ENCODE measurements at places on chromosomes 3 and 15. TPM values are rescaled to one million over a fixed set of nuclear protein-coding genes. Genes with fewer than 3 reads are reported as not detected.
A peak's percentile ranks its signal among the peaks of the same experiment; 100 is the strongest.

RAF1 gene
- total RNA-seq, result 92.4 TPM

MAP6D1 gene
- 0.47 TPM for total RNA-seq

GRCh38 chr3:184595726-184596125, 34.1 kb downstream of the EPHB3 start:
- DNase-seq, result no peak
- H3K27me3 ChIP-seq, result peaks cover 9% of the 10 kb centered on the region
- H3K4me1 ChIP-seq, result no peaks in the 10 kb centered on the region

TPRG1 gene
- total RNA-seq, result 10.5 TPM

TCAIM gene
- 16.2 TPM for total RNA-seq

DNA sequence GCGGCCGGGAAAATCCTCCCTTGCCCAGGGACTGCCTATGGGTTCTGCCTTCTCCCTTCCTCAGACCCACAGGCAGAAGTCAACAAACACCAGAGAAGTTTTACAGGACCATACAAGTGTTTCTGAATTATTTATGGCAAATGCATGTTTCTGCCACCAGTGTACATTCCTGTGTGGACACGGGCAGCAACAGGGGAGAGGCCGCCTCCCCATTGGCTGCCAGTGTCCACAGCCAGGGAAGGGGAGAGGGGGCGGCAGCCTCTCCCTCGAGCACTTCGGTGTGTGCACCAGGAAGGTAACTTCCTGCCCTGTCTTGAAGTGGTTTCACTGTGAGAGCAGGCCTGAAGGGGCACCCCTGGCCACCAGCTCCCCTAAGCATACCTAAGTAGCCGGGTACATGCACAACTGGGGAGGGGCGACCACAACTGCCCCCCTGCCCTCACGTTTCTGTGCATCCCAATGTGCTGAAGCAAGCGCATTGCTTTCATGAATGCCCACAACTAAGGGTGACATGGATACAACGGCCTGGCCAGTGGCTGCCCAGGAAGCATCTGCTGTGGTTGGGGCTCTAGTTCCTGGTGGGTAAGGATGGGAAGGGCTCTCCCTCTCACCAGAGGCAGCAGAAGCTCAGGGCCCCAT, 14.8 kb upstream of the SHISA5 start:
- H3K4me3 ChIP-seq, result no peak overlapping the region
- H3K4me1 ChIP-seq, result peaks cover 57% of the 10 kb centered on the region
- H3K27me3 ChIP-seq, result no peaks in the 10 kb centered on the region
- H3K27ac ChIP-seq, result peak overlapping the region; percentile 66
- H3K36me3 ChIP-seq, result peaks cover 4% of the 10 kb centered on the region

PPP2R3A gene
- 0.07 TPM for total RNA-seq

ATP1B3 gene
- total RNA-seq, result 94.9 TPM

MYLK gene
- 0.50 TPM for total RNA-seq

- no peak for DNase-seq
- H3K27me3 ChIP-seq, result peaks cover 26% of the 10 kb centered on the region
- no peak overlapping the region for H3K27ac ChIP-seq
Measured at GRCh38 chr3:71303627-71304200, 279.8 kb downstream of the FOXP1 start.

- no peaks in the 10 kb centered on the region for H3K4me1 ChIP-seq
- no peak overlapping the region for H3K4me3 ChIP-seq
- no peaks in the 10 kb centered on the region for H3K27me3 ChIP-seq
Measured at GRCh38 chr3:106631373-106632108, 745.7 kb upstream of the CCDC54 start.

LXN gene
- 7.5 TPM for total RNA-seq

- H3K36me3 ChIP-seq, result no peaks in the 10 kb centered on the region
- H3K4me1 ChIP-seq, result no peaks in the 10 kb centered on the region
- no peak overlapping the region for H3K27ac ChIP-seq
Measured at GRCh38 chr3:73141525-73141924, 80.1 kb downstream of the EBLN2 start.

DNA sequence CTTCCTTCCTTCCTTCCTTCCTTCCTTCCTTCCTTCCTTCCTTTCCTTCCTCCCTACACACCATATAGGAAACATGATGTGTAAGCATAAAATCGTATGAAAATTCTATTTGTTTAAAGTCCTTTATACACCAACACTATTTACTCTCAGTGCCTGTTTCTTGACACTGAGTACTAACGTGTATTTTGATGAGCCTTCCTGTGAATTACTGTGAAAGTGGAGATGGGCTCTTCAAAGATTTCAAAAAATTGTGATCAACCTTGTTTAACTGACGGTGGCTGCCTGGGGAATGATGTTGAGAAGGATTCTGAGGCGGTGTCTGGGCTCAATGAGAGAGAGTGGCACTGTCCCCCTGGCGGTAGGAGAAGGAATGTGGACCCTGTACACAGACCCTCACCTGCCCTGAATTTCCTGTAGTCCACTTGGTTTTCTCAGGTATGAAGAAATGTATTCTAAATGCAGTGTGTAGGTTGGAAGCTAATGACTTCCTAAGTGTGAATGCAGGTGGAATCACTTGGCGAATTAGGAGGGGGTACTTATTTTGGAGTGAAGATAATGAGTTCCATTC, 237.9 kb downstream of the GAP43 start:
- peaks cover 55% of the 10 kb centered on the region for H3K27me3 ChIP-seq
- DNase-seq, result no peak
- H3K27ac ChIP-seq, result no peak overlapping the region
- H3K36me3 ChIP-seq, result no peaks in the 10 kb centered on the region
- no peaks in the 10 kb centered on the region for H3K4me1 ChIP-seq

DNA sequence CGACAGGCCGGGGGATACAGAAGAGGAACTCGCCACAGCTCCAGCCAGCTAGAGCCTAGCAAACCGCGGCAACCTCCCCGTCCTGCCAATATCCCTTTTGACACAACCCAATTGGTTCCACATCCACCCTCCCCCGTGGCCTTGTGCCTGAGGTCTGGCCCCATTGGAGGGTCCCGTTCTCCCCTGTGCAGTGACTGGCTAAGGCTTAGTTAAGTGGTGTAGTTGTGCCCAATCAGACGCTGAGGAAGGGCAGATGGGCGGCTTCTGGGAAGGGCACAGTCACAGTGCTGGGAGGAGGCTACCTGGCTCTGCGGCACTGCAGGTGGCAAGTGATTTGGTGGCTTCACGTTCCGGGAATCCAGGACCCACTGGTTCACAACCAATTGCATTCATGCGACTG, 78.6 kb downstream of the SNRK start:
- no peak overlapping the region for H3K4me3 ChIP-seq
- DNase-seq, result no peak
- H3K27me3 ChIP-seq, result no peaks in the 10 kb centered on the region
- no peak overlapping the region for H3K27ac ChIP-seq

- no peaks in the 10 kb centered on the region for H3K27me3 ChIP-seq
- peaks cover 8% of the 10 kb centered on the region for H3K36me3 ChIP-seq
- peak overlapping the region; percentile 73 for H3K4me3 ChIP-seq
- peaks cover 35% of the 10 kb centered on the region for H3K4me1 ChIP-seq
- peak; percentile 36 for DNase-seq
Measured at GRCh38 chr15:73990250-73991005, 1.7 kb downstream of the STOML1 start.

DNA sequence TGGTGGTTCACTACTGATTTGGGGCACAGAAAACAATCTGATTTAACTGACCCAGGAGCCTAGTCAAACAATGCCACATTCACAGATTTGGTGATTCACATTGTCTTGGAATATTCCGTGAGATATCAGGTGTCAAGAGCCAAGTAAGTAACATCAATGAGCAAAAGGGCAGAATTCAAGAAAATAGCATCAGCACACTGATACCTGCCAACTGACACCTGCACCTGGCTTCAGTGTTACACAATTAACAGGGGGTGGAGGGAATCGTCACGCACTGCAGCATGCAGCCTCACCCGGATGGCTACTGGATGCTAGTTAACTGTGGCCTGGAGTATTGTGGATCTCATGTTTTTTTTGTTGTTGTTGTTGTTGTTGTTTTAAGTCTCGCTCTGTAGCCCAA, 17.6 kb downstream of the CCNL1 start:
- no peak overlapping the region for H3K27ac ChIP-seq
- H3K36me3 ChIP-seq, result peaks cover 51% of the 10 kb centered on the region
- H3K4me3 ChIP-seq, result no peak overlapping the region
- no peak for DNase-seq
- peaks cover 13% of the 10 kb centered on the region for H3K4me1 ChIP-seq

DNA sequence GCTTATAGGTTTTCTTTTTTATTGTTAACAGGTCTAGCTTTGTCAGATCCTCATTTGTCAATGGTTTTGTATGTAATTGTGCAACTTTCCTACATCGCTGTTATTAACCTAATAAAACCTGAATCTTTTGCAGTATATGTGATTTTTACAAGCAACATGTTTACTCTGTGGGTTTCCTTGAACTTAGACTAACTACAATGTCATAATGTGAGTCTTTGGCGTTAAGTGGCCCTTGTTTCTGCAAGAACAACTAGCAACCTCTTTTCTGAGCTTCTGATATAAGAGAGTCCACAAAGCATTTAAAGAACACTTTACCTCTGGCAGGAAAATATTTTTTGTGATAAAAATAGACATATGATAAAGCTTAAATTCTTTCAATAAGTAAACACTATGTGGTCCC, 230.3 kb upstream of the CFAP20DC start:
- no peak overlapping the region for H3K27ac ChIP-seq
- H3K36me3 ChIP-seq, result no peaks in the 10 kb centered on the region
- no peak overlapping the region for H3K4me3 ChIP-seq
- no peaks in the 10 kb centered on the region for H3K4me1 ChIP-seq

GRCh38 chr3:186185194-186185787, 76.4 kb upstream of the ETV5 start:
- H3K4me3 ChIP-seq, result no peak overlapping the region

DNA sequence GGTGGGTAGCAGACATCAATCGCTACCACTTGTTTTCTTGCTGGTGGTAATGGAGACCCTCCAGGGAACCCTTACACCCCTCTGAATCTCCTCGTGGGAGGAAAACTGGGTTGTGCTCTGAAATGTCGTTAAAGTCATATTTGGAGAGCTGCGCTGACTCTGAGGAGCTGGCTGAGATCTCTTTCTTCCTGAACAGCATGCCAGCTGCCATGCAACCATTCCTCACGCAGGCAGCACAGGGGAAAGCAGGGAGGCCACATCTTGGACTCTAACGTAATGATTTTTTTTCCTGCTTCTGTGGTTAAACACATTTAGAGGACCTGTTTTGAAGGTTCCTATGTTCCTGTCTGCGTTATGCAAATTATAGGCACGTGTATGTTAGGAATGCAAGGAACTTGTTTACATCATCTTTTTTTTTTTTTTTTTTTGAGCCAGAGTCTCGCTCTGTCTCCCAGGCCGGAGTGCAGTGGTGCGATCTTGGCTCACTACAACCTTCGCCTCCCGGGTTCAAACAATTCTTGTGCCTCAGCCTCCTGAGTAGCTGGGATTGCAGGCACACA, 156.7 kb downstream of the TJP1 start:
- H3K36me3 ChIP-seq, result no peaks in the 10 kb centered on the region
- H3K4me1 ChIP-seq, result no peaks in the 10 kb centered on the region
- DNase-seq, result no peak
- H3K27me3 ChIP-seq, result no peaks in the 10 kb centered on the region
- no peak overlapping the region for H3K27ac ChIP-seq
- no peak overlapping the region for H3K4me3 ChIP-seq

GRCh38 chr3:14725564-14726440, 50.9 kb downstream of the C3orf20 start:
- H3K27me3 ChIP-seq, result no peaks in the 10 kb centered on the region
- no peaks in the 10 kb centered on the region for H3K36me3 ChIP-seq
- H3K4me1 ChIP-seq, result no peaks in the 10 kb centered on the region
- DNase-seq, result no peak

DNA sequence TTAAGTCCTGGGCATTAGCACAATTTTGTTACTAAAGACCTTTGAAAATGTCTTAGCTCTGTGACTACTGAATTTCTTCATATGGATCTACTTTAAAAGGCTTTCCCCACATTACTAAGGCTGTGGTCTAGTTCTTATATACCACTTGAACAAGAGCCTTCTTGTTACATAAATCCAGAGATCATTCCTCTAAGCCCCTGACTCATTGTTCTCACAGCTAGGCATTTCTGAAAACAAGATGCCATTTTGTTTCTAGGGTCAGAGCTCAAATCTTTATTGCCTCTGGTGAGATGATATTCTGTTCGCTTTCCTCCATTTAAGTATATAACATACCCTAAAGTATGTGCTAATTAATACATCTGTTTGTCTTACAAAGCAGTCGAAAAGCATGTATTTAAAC, 29.8 kb upstream of the LPP start:
- peaks cover 5% of the 10 kb centered on the region for H3K4me1 ChIP-seq
- DNase-seq, result no peak
- no peaks in the 10 kb centered on the region for H3K36me3 ChIP-seq
- no peak overlapping the region for H3K4me3 ChIP-seq
- H3K27me3 ChIP-seq, result peaks cover 3% of the 10 kb centered on the region
- no peak overlapping the region for H3K27ac ChIP-seq

DNA sequence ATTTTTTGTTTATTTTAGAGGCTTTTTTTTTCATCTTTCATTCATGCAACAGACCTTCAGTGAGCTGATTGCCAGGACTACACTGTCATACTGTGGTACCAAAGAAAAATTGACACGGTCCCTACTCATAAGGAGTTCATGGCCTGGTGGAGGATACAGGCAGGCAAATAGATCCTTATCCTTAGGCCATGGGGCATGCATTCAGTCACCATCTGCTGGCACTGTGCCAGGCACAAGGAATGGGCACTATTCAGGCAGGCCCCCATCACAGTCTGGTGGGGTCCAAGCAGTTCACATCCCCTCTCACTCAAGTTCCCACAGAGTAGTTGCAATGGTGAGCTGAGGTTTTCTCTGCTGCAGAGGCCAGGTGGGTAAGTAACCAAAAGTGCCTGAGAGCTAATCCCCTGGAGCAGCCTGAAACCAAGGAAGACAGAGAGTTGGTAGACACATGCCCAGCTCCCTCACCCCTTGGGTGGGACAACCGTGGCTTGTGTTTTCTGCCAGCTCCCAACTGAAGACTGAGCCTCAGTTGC, 17.3 kb downstream of the CISH start:
- H3K4me1 ChIP-seq, result peaks cover 83% of the 10 kb centered on the region
- peak overlapping the region; percentile 98 for H3K27ac ChIP-seq
- H3K4me3 ChIP-seq, result no peak overlapping the region
- H3K27me3 ChIP-seq, result no peaks in the 10 kb centered on the region

GRCh38 chr3:23671851-23672589, 133.7 kb upstream of the UBE2E1 start:
- DNase-seq, result no peak
- peaks cover 31% of the 10 kb centered on the region for H3K27me3 ChIP-seq
- no peak overlapping the region for H3K4me3 ChIP-seq

DNA sequence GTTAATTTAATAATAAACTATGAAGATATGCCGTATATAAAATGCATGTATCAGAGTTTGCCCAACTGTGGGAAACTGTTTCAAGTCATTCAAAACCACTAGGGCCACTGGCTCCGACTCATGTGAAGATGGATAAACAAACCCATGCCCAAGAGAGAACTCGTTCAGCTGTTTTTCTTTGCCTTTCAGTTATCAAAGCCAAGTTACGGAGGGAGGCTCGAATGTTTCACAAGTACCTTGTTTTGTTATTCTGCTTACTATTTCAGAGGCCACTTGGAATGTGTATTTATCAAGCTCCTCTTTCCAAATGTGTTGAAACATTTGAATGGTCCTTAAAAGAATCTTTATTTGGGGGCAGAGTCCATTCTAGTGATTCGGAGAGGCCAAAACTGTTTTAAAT, 82.1 kb downstream of the DUT start:
- H3K4me1 ChIP-seq, result no peaks in the 10 kb centered on the region
- no peaks in the 10 kb centered on the region for H3K36me3 ChIP-seq
- H3K4me3 ChIP-seq, result no peak overlapping the region
- DNase-seq, result no peak
- H3K27ac ChIP-seq, result no peak overlapping the region
- H3K27me3 ChIP-seq, result peaks cover 13% of the 10 kb centered on the region

PATL2 gene
- total RNA-seq, result 38.4 TPM

- no peak for DNase-seq
- no peaks in the 10 kb centered on the region for H3K27me3 ChIP-seq
- H3K27ac ChIP-seq, result peak overlapping the region; percentile 64
- H3K4me3 ChIP-seq, result peak overlapping the region; percentile 1
Measured at GRCh38 chr15:67745073-67746006, 80.0 kb upstream of the SKOR1 start.

All from activated CD8-positive, alpha-beta memory T cell treated with anti-CD3 and anti-CD28 coated beads, Interleukin-2, amount 10 ng/mL, durations not matched to agents 7 days and 5 days (primary cell).